Amniotic stem cell (primary cell): ENCODE measurements at places on chromosomes 3 and 15.
A peak's percentile ranks its signal among the peaks of the same experiment; 100 is the strongest.

DNA sequence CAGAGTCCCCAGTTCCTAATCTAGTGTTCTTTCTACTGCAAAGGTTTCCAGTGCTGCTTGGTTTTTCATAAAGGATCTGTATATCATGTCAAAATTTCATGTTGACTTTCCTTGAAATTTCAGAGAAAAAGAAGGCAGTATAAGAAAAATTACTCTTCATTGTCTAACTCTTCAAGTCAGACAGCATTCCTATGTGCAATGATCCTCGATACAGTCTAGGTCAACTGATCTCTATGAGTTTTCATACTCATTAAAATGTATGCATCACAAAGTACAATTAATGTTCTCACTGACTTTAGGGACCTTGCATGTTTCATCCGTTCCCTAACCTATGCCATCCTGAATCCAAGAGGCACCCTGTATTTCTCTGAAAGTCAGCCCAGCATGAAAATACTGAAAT, 317.3 kb downstream of the ZBTB20 start:
- DNase-seq: no peak

DNA sequence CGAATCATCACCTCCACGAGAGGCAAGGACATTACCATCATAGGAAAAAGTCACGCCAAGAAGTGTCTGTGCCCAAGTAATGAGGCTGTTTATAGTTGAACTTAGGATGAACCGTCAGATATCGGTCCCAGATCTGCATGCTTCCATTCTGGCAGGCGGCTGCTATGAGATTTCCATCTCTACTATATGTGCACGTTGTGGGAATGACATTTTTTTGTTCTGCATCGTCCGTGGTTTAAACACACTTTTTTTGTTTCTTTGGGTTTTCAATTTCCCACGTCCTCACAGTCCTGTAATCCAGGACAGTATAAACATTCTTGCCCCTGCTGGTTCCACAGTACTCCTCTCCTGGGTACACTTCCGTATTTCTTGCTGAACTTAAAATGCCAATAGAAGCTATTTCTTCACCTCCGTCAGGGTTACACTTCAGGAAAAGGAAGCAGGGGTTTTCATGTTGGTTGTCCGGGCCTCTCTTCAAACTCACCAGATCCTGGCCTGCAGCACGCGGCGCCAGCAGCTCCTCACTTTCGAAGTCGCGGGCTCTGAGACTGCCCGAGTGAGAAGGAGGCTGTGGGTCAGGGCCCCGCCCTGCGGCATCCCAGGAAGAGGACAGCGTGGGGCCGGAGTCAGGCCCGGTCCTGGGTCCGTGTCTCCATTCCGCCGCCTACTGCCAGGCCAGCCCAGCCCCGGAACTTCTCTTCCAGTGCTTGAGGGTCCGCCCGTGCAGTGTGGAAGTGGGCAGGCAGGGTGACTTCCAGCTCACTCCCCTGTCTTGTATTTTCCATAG, 9.8 kb upstream of the TM4SF4 start:
- no peak for DNase-seq

GRCh38 chr3:161548301-161548700, 51.7 kb downstream of the OTOL1 start:
- DNase-seq: no peak

DNA sequence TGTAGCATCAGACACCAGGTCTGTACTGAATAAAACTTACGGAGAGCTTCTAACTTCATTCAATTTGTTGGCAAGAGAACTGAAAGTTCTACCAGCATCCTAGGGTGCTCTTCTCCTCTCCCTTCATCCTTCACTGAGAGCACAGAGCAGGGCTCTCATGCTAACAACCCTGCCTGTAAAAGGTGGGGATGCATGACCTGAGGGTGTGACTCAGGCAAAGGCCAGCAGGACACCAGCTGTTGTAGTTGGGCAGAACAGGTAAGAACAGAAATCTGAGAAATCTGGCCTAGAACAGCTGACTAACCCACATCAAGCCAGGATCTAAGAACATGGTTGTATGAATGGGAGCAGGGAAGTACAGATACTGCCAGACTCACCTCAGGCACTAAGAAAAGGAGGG, 64.2 kb downstream of the MYLK start:
- DNase-seq: no peak

GRCh38 chr15:95469496-95470000, 861.0 kb upstream of the NR2F2 start:
- DNase-seq: no peak

DNA sequence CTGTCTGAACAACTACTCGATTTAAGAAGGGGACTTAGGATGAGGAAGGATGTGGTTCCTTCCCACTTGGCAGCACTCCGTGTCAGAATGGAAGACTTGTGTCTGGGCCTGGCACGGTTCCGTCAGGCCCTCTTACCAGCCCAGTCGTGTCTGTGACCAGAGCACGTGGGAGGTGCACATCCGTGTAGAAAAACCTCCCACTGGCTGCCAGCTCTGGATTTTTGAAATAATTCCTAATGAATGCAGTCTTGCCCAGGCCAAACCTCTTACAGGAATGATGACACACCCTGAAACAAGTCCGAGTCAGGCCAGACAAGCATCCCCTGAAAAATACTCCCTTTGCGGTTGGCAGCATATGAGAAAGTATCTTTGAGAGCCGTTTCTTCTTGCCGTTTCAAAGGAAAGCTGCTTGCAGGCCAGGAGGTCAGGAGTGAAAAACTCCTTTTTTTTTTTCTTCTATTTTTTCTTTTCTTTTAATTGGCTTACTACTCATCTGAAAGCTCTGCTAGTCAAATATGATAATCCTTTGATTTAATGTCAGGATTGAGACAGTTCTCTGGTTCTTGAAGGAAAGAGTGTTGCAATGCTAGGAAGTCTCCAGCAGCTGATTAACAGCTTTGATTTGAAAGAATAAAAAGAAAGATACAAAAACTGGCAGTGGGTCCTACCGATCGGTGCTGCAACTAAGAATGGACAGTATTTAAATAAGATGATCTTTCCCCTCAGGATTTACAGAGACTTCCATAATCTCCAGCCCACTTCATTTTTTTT, 19.8 kb downstream of the IL1RAP start:
- no peak for DNase-seq

- no peak for DNase-seq
Measured at GRCh38 chr15:85379403-85380131, 836 bp upstream of the AKAP13 start.

- no peak for DNase-seq
Measured at GRCh38 chr3:63042833-63043232, 167.6 kb upstream of the CADPS start.

GRCh38 chr3:74119221-74119620, 494.5 kb upstream of the PDZRN3 start:
- DNase-seq: no peak

GRCh38 chr3:30518872-30519271, 87.5 kb upstream of the TGFBR2 start:
- no peak for DNase-seq

DNA sequence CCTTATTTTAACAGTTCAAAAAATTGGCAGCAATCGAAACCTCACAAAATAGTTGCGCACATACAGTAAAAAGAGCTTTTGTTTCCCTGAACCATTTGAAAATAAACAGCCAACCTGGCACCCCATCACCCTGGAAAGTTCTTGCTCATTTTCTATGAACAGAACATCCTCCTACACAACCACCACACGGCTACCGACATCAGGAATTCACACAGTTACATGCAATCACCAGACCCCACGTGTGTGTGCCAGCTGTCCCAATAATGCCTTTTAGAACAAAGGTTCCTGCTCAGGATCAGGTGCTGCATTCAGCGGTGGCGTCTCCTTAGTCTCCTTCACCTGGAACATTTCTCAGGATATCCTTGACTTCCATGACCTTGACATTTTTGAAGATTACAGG, 186.5 kb downstream of the KLF13 start:
- DNase-seq: no peak

DNA sequence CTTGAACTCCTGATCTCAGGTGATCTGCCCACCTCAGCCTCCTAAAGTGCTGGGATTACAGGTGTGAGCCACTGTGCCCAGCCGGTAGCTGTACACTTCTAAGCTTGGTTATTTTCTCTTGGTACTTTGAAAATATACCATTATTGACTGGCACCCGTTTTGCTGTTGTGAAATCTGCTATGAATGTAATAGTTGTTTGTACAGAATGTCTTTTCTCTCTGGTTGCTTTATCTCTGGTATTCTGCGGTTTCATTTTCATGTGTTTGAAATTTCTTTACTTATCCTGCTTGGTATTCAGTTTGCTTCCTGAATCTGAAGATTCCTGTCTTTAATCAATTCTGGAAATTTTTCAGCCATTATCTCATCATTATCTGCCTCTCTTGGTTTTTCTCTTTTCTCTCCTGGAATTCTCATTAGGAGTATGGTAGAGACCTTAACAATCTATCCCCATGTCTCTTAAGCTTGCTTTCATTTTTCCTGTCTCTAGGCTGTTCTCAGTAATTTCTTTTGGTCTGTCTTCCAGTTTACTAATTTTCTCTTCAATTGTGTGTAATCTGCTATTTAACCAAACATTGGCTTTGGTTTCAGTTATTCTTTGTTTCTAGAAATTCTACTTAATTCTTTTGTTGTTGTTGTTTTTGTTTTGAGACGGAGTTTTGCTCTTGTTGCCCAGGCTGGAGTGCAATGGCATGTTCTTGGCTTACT, 2.8 kb upstream of the PAK2 start:
- no peak for DNase-seq

- no peak for DNase-seq
Measured at GRCh38 chr3:129065720-129066073, 5.1 kb downstream of the GP9 start.

DNA sequence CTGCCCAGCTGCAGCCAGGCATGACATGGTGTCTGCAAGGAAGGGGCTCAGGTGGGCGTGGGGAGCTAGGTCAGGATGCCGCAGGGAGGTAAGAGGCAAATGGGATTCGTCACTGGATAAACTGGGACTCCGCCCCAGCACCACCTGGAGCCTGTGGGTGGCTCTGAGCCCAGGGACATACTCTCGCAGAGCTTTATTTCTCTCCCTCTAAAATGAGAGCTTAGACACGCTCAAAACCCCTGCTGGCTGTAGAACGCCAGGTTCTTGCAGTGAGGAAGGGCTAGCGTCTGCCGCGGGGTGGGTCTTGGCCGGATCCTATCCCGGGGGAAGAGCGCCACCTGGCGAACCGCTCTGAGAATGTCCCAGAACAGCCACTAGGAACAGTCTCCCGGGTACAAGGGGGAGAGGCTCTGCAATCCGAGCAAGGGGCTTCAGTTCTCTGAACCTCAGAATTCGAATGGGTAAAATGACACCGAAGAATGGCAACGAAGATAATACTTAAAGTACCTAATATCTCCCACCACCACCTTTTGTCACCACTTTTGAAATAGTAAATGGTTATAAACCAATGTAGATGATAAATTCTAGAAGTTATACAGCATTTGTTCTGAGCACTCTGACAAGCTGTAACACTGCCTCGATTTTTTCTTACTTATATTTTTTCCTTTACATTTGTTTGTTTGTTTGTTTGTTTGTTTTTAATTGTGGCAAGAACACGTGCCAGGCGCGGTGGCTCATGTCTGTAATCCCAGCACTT, 53.2 kb upstream of the SRGAP3 start:
- DNase-seq: peak; percentile 58

- no peak for DNase-seq
Measured at GRCh38 chr15:74569731-74570070, 28.7 kb downstream of the ARID3B start.

DNA sequence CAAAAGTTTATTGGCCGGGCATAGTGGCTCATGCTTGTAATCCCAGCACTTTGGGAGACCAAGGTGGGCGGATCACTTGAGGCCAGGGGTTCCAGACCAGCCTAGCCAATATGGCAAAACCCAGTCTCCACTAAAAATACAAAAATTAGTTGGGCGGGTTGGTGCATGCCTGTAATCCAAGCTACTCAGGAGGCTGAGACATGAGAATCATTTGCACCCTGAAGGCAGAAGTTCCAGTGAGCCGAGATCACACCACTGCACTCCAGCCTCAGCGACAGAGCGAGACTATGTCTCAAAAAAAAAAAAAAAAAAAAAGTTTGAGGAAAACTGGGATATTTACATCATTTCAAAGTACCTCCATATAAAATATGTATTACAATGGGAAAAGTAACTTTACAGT, 40.4 kb downstream of the ETFA start:
- DNase-seq: no peak

- no peak for DNase-seq
Measured at GRCh38 chr15:81275711-81276392, 48.1 kb downstream of the STARD5 start.

GRCh38 chr3:161081633-161082032, 23.5 kb downstream of the B3GALNT1 start:
- DNase-seq: no peak

- no peak for DNase-seq
Measured at GRCh38 chr15:73799466-73799865, 46.3 kb upstream of the INSYN1 start.

DNA sequence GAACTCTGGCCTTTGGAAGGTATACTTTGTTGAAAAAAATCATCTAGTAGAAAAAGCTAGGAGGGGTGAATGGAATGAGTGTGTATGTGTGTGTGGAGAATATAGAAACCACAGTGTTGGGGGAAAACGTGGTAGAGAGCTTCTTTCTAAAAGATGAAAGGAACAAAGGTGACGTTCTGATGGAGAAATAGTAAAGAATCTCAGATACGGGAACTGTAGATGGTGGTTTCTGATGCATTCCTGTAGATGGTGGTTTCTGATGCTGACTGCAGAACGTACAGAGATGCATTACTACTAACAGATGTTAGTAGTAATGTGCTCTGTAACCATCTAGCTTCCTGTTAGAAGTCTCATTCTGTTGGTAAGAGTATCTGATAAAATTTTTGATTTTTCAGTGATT, 60.2 kb downstream of the VPS8 start:
- no peak for DNase-seq

DNA sequence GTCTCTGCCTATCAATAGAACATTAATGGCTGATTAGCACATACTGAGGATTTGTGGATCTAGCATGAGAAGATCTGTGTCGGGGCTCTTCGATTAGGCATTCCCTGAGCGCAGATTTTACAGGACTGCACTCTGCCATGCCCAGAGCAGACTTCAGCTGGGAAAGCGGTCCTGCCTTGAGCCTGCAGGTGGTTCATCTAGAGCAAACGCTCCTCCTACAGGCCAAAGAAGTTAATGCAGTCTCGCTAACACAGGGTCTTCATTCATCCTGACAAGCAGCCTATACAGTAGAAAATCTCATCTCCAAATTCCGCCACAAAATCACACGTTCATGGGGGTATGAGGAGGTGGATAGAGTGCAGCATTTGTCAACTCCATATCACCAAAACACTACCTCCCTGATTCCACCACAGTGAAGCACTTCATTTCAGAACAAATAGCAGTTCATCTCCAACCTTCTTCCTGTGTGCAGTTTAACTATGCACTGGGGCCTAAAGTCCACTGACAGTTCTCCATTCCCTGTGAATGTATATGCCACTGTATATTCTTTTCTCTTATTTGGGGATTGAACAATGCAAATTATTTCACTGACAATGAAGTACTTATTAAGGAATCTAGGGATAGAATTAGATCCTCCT, 405.8 kb downstream of the IGSF11 start:
- DNase-seq: peak; percentile 41
